Cerebellum (tissue), 4 donors: ENCODE measurements at places on chromosomes 7 and 10.

DNA sequence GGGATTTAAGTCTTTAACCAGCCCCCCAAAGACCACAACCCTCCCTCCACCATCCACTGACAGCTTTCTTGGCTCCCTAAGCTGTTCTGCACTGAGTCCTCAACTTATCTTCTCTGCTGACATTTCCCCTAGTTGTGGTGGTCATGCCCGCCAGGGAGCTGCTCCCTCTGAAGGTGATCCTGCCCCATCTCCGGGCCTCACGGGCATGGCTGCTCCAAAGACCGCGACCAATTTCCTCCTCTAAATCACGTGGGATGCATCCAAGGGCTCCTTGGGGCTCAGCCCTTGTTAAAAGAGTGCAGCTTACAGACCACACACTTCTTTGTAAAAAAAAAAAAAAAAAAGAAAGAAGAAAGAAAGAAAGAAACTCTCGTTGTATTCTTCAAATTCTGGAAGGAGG, 27.1 kb upstream of the KLF6 start:
- DNase-seq = no peak

- no peak for DNase-seq
Measured at GRCh38 chr7:117862378-117862777, 10.9 kb downstream of the CTTNBP2 start.

DNA sequence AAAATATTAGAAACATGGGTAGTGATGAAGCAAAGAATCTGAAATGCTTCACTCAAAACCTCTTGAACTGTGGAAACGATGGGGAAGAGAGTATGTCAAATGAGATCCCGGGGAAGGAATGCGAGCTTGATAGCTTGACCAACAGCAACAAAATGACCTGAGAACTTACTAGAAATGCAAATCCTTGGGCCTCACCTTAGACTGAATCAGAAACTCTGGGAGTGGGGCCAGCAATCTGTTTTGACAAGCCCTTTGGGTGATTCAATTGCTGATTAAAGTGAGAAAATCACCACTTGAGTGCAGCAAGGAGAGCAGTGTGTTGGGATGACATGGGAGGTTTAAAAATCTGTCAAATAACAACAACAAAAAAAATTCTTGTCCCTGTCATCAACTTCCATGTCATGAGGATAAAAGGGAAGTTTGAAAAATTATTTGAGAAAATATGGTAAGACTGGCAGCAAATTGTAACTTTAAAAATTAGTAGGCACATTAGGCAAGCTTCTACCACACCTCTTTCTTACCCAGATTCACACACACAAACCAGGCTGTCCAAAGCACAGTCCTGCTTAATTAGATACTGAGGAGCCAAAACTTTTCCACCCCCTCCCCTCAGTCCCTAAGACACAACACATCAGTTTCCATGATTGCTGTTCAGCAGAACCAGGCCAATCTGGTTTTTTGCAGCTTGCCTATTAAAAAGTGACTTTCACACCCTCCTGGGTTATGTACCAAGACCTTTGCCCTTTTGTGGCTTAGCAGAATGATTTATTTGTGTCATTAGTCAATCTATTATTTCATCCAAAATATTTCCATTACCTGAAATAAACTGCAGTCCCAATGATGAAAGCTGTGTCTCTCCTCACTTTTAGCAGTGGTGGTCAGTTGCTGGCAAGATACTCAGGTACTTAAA, 15.6 kb downstream of the CALCR start:
- no peak for DNase-seq

DNA sequence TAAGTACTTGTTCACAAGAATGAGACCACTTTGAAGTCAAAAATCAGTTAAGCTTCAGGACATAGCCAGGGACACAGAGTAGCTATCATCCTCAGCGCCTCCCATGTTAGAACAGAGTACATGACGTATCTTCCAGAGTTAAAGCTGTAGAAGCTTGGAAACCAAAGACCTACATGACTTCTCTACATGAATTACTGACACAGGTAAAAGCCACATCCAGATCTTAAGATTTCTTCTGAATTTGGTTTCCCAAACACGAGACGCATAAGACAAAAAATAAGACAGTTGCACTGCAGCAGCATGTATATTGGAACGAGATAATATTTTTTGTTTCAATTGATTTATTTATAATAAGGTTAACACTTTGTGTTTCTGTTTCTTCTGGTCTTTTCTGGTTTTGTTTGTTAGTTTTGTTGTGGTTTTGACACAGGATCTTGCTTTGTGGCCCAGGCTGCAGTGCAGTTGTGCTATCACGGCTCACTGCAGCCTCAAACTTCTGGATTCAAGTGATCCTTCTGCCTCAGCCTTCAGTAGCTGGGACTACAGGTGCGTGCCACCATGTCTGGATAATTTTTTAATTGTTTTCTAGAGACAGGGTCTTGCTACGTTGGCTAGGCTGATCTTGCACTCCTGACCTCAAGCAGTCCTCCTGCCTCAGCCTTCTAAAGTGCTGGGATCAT, 10.2 kb upstream of the EPC1 start:
- DNase-seq = no peak

GRCh38 chr10:110919971-110920881, 822 bp downstream of the SHOC2 start:
- DNase-seq = peak; percentile 10
